ENCODE measurements at places on chromosomes 6 and 20.

GRCh38 chr6:149293244-149293643 lies 24.3 kb upstream of the TAB2 start:
- no peak for DNase-seq

GRCh38 chr6:156821707-156822106 lies 44.5 kb downstream of the ARID1B start:
- no peak for DNase-seq

DNA sequence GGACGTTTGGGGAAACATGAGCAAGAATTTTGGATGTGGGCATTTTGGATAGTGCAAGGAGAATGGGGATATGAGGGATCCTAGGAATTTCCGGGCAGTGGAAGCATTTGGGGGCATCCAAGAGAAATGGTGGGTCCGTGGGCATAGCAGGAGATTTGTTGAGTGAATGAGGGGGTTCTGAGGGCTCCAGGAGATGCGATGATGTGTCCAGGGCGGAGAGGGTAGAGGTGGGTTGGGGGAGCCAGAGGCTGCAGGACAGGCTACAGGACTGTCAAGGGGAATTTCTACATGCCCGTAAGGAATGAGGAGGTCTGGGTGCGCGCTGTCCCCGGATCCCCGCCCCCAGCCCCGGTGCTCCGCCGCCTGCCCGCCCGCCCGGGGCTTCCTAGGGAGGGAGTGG lies 364 bp downstream of the FRS3 start:
- DNase-seq: no peak

GRCh38 chr6:144343701-144344428 lies 58.7 kb downstream of the UTRN start:
- DNase-seq: no peak

DNA sequence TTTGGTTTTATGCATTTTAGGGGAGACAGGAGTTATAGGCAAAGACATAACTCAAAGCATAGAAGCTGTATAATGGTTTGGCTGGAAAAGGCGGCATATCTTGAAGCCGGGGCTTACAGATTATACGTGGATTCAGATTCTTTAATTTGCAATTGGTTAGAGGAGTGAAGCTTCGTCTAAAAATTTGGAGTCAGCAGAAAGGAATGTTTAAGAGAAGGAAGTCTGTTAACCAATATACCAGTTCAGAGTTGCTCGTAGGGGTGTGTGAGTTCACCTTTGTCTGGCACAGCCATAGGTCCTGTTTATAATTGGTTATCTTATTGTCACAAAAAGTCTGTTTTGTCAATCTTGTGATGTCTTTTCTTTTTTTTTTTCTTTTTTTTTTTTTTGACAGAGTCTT lies 8.9 kb downstream of the ARHGAP40 start:
- DNase-seq: peak; percentile 25

DNA sequence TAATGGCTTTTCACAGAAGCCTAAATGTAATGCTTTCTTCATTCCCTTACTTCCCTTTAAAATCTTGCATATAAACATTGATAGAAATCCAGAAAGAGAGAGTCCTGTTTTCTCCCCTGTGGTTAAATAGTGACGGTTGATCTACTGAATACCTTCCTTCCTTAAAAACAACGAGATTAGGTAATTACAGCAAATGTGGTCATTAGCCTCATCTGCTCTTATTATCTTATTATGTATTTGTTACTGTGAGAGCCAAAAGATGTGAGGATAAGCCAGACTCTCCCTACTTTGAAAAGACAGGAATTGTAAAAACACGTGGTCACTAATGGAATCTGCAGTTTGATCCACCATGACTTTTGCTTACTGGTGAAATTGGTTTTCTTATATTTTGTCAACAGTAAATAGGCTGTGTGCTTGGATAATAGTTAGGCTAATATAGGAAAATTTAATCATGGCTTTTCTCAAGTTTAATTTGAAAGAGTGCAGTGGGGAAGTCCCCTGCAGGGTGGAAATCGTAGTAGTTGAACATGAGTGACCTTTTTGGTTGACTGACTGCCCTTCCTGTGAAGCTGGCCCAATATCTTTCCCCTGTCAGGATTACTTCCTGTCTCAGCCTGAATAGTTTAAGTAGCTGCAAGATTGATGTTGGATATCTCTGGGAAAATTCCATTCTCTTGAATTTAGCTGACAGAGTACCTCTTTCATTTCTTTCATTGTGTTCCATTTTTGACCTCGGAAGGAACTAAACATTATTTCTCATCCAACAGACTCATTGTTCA lies 62.8 kb downstream of the JARID2 start:
- no peak for DNase-seq

GRCh38 chr6:131754715-131755567 lies 44.1 kb upstream of the CTAGE9 start:
- no peak for DNase-seq

DNA sequence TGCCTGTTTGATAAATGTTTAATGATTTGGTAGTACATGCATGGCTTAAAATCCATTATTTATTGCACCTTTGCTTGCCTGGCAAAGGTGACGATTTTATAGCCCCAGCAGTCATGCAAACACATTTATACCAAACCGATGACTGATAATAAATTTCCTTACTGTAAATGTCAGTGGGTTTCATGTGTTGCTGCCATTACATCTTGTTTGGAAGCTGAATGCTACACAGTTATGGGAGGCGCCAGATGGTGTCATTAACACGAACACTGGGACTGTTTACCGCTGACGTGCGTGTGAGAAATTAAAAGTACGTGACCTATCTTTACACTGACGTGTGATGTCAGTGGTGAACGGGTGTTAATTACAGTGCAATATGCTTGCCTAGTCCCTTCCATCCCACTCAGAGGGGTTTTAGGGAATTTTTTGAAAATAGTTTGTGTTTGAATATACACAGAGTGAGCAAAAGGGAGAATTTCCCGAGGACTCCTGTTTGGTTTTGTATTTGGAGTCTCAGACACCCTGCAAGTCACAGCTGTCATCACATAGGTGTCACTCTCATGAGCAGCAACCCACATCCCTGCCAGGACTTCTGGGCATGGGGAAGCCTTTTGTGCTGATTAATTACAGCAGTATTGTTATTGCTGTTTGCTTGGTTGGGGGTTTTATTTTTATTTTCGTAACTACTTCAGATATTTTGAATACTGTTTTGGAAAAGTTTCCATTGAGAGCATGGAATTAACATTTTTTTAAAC lies 151.8 kb upstream of the INSM1 start:
- DNase-seq: no peak

DNA sequence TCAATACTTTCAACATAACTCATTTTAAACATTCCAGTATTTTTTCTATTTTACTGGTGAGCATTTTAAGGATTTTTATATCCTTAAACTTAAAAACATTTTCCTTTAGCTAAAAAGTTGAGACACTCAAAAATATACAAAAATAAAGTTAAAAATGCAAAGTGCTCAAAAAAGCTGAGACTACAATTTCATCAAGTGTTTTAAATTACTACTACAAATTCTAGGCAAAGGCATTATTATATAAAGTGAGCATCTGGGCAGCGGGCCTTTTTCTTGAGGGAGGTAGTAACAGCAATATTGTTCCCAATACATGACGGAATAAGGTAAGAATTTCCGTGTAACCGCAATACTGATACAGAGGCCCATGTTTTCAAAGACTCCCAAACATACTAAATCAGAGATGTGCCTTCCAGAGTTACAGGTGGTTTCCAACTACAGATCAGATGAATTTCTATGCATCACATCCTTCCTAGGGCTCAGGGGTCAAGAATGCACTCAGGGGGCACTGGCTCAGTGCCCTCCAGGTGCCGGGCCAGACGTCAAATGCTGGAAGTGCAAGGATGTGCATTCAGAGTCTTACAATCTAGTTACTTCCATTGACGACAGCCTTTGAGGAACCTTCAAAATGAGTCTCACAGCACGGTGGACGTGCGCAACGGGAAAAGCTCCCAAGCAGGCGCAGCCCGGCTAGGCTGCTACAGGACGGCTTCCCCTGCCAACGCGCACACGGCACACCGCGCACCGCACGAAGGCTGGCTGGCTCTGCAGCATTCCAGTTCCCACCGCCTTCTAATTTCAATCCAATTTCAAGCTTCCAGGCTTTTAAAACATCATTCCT lies 1.7 kb downstream of the PHF10 start:
- peak; percentile 65 for DNase-seq

DNA sequence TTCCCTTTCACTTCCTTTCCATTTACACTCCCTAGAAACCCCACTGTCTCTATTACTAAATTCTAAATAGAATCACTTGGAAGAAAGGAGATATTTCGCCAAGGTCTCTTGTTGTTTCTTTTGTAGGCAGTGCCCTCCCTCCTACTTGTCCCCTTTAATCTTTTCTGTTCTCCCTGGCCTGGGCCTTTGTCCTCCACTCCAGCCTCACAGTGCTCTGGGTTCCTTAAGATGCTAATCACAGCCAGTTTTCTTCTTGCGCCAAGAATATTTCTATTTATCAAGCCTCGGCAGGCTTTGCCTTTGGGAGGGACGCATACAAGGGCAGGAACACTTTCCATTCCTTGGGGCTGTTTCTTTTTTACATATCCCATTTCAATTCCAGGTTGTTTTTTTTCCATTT lies 520.6 kb upstream of the CHD6 start:
- DNase-seq: no peak

DNA sequence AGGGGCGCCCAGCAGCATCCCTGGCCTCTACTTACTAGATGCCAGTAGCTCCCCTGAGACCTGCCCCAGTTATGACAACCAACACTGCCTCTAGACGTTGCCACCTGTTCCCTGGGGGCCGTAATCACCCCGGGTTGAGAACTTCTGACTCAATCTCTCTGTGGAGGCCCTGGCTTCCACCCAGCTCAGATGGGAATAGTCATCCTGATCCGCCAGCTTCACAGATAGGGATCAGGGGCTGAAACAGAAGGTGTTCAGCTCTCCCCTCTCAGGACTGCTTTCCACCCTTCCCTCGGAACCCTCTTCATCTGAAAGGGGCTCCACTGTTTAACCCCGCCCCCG lies 3.3 kb downstream of the CAPN11 start:
- DNase-seq: no peak

GRCh38 chr6:31498748-31499147 lies 803 bp downstream of the MICB start:
- peak; percentile 6 for DNase-seq

DNA sequence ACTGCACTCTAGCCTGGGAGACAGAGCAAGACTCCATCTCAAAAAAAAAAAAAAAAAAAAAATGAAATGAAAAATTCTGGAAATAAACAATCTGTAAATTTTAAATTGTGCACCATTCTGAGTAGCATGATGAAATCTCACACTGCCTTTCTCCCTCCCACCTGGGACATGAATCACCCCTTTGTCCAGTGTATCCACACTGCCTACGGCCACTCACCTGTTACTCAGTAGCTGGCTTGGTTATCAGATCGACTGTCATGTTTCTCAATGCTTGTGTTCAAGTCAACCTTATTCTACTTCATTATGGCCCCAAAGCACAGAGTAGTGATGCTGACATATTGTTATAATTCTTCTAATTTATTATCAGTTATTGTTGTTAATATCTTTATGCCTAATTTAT lies 58.7 kb upstream of the MTHFD1L start:
- DNase-seq: no peak

GRCh38 chr20:50735813-50736212 lies 4.4 kb downstream of the PARD6B start:
- no peak for DNase-seq

GRCh38 chr6:143498428-143498827 lies 13.1 kb downstream of the FUCA2 start:
- DNase-seq: no peak

DNA sequence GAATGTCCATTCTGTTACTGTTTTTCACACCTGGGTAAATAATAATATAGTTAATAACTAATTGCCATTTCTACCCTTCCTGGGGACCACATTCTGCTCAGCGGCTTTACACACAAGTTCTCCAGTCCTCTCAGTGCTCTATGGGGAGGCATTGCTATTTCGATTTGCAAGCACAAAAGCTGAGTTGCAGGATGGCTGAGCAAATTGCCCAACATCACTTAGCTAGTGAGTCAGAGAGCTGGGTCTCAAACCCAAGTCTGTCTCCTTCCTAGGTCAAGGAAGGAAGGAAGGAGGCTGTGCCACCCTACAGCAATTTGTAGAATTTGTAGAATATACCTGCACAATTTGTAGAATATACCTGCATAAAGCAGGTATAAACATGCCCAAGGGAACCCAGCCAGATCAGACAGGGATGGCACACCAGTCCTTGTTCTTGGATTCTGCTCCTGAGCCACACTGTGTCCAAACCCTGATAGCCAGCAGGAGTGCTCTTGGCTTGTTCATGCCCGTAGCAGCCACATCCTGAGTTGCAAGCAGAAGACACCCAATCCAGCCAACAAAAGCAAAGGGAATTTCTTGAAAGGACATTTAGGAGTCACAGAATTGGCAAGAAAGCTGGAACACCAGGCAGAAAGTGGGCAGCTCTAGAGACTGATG lies 56.9 kb downstream of the LY86 start:
- DNase-seq: no peak

- DNase-seq: peak; percentile 42
Measured at GRCh38 chr6:140779341-140779740, 1353.4 kb upstream of the GJE1 start.

- peak; percentile 31 for DNase-seq
Measured at GRCh38 chr6:43113431-43114260, 37.5 kb downstream of the PTK7 start.

DNA sequence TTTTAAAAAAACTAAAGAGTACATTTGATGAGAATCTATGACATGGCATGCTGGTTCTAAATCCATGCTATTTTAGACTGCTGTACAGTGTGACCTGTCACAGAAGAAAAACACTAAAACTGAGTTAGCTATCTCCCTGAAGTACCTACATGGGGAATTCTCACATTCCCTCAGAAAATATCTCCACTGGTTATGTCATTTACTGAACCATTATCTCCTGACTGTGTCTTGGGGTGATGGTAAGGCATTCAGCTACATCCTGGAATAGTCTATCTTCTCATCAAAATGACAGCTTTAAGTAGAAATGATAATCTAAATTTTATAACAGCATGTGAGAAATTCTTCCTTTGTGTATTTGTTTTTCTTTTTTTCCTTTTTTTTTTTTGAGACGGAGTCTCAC lies 172.1 kb upstream of the HTR1E start:
- no peak for DNase-seq

DNA sequence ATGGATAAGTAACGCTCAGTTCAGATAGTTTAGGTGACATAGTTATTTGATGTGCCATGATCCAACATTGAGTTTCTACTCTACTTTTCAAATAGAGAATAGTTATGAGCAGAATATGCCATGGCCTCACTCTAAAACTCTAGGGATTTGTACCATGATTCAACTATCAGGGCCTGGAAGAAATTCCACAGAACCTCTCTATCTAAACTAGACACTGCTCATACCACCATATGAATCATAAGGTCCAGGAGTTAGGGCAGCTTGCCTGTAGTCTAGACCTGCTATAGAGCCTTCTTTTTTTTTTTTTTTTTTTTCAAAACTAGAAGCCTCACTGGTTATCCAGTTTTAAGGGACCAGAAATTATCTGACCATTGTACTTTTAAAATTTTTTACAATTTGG lies 571.8 kb upstream of the IMPG1 start:
- DNase-seq: peak; percentile 3

GRCh38 chr20:20241976-20242375 lies 125.9 kb upstream of the INSM1 start:
- DNase-seq: no peak

- DNase-seq: peak; percentile 48
Measured at GRCh38 chr6:167678102-167679101, 148.3 kb upstream of the AFDN start.
